ENCODE measurements at places on chromosomes 6 and 20.

DNA sequence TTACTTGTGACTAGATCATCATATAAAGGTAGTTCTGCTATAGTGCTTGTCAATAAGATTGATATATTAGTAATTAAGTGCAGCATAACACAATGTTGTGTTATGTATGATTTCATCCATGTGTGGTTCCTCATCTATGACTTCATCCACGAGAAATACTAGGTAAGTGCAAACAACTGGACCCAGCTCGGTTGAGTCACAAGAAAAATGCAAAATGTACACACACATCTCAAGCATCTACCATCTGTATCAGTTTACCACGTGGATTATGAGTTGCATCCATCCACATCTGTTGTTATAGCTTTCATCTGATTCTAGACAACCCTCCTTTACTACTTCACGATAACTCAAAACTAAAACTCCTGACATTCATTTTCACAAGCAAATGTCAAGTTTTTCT is 517.0 kb upstream of the CITED2 start:
- DNase-seq = no peak

DNA sequence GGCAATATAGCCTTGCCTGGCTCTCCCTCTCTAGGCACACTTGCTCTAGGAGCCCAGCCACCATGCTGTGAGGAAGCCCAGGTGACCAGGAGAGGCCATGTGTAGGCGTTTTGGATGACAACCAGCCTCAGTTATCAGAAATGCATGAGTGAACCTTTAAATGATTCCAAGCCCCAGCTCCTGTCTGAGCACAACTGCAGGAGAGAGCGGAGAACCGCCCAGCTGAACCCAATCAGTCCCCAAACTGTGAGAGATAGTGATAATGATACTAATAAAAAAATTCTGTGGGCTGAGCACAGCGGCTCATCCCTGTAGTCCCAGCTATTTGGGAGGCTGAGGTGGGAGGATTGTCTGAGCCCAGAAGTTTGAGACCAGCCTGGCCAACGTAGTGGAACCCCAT is 83.8 kb upstream of the TOX2 start:
- DNase-seq = no peak

- DNase-seq = no peak
These were observed 30.0 kb downstream of the MAP3K5 start for GRCh38 chr6:136762022-136762975.

- no peak for DNase-seq
These were observed 305.8 kb downstream of the TFAP2C start for GRCh38 chr20:56934888-56935287.

DNA sequence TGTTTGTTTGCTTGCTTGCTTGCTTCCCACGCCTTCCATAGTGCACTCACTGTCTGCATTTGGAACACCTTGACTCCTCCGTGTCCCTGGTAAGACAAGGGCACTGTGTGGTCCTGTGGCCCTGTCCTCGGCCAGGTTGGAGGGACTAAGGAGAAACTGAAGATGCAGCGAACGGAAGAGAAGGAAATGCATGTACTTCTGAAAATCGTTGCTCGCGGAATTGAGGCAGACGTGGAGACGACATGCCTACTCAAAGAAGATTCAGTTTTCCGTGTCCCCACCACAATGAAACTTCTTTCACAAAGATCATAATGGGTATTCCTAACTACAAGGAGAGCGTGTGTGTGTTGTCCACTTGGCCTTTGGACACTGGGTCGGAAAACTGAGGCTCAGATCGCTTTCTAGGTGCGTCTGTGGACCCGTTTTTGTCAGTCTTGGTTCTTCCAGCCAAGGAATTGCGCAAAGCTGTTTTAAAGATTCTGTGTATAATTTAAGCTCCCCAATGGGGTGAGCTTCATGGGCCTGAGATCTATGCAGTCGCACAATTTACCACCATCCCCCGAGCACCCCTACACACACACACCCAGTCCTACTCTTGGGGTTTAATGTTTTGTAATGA is 120.4 kb upstream of the ZNF184 start:
- no peak for DNase-seq

GRCh38 chr6:108841377-108841855 is 6.8 kb upstream of the ARMC2 start:
- DNase-seq = no peak

- DNase-seq = no peak
These were observed at the start of gene GRM1 for GRCh38 chr6:146028851-146029572. Gene GRM1 (plus strand): TSS chr6:146029062. CDS start chr6:146029518, 456 bp downstream.

GRCh38 chr20:16520154-16520553 is 53.1 kb downstream of the KIF16B start:
- DNase-seq = no peak

DNA sequence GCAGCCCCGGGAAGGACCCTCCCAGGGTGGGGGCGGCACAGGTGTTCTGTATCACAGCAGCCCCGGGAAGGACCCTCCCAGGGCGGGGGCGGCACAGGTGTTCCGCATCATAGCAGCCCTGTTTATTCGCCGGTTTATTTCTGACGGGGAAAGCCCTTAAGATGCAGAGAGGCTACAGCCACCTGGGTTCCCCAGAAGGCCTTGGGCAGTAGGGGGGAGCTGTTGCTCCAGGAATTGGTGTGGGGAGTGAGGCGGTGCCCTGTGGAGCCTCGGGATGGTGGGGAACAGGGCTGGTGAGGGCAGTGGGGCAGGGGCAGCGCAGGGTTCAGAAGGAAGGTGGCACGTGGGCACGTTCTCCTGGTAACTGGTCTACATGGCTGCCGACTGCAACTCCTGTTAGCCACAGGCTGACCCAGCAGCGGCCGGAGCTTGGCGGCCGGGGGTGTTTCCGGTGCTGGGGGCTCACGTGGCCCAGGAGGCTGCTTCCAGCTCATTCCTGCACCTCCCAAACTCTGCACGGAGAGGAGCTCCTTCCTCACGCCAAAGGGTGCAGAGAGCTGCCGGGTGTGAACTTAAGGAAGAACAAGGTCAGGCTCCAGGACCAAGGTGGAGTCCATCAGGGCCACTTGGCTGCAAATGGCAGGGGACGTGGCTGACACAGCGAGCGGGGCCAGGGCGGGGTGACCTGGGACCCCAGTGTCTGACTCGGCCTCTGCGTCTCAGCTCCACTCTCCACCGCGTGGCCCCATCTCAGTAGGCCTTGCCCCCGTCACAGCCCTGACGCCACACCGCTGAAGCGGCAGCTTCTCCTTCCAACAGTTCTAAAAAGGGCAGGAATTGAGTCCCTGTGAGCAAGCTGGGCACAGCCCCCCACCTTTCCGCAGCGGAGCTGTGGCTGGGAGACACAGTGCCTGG is 13.2 kb downstream of the SLCO4A1 start:
- no peak for DNase-seq

- DNase-seq = no peak
These were observed 7.3 kb upstream of the MAVS start for GRCh38 chr20:3839328-3839727.

DNA sequence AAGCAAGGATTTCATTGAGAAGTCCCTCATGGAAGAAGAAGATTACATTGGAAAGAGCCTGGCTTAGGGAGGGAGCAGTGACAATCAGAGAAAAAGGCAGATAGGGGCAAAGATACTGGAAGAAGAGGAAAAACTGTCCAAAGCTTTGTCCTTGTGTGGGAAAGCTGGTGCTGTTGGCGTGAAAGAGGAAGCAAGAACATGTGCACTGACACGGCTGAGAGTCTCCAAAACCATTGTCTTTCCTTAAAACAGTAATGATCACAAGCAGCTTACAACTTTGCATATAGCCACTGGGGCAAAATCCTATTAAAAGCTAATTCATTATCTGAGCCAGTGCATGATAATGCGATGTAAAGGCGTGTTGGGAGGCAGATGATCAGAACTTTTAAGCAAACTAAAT is 85.1 kb upstream of the ESR1 start:
- DNase-seq = no peak

DNA sequence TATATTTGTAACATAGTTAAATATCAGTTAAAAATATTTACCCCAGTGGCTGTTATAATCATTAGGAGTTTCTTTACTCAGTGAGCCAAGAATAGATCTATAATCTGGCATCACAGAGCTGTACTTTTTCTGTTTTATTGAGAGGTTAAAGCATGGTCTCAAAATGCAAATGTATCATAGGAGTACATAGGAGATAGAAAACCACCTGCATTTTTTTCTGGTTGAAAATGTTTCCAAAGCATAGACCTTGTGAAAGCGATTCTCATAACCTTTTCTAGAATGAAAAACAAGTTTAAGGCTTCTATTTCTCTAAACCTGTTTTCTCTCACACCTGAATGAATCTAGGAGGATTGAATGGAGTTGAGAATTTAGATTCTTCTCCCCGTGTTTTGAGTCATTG is 14.4 kb downstream of the KCNQ5 start:
- DNase-seq = no peak

GRCh38 chr20:58117944-58118343 is 110.5 kb downstream of the ANKRD60 start:
- no peak for DNase-seq

DNA sequence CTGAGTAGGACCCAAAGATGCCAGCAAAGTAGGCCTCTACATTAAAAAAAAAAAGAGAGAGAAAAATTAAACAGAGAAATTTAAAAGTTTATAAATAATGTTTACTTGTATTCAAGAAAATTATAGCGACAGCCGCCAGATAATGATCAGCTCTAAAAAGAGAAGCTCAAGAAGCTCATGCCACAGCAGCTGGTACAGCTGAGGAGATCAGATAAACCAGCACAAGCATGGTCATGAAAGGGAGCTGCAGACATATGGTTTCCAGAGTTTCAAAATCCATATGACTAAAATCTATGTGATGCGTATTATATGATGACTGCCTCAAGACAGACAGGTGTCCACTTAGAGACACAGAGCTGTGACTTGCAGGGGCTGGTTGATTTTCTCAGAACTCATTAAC is 13.6 kb upstream of the HLA-C start:
- no peak for DNase-seq

GRCh38 chr6:24851086-24851485 is 52.4 kb upstream of the ARMH2 start:
- DNase-seq = no peak

DNA sequence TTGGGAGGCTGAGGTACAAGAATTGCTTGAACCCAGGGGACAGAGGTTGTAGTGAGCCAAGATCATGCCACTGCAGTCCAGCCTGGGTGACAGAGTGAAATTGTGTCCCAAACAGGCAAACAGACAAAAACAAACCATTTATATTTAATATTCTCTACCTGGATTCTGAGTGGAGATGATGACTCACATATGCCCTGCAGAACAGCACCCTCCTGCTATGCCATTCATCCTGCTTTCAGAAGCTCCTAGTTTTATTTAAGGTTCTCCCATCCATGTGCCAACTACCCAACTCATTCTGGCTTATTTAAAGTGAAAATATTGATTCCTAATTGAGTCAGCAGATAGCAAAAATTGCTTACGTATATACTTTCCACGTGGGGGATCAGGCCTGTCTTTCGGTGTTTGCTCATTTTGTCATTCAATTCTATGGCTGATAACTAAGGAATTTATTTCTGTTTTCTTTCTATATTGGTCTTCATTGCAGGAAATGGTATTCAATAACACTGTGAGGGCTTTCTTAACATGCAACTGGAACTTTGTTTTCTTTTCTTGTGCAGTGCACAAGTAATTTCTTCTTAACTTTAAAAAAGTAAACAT is 459.1 kb upstream of the JAG1 start:
- DNase-seq = no peak

- DNase-seq = no peak
These were observed 21.7 kb downstream of the UBD start for GRCh38 chr6:29537714-29538403.

DNA sequence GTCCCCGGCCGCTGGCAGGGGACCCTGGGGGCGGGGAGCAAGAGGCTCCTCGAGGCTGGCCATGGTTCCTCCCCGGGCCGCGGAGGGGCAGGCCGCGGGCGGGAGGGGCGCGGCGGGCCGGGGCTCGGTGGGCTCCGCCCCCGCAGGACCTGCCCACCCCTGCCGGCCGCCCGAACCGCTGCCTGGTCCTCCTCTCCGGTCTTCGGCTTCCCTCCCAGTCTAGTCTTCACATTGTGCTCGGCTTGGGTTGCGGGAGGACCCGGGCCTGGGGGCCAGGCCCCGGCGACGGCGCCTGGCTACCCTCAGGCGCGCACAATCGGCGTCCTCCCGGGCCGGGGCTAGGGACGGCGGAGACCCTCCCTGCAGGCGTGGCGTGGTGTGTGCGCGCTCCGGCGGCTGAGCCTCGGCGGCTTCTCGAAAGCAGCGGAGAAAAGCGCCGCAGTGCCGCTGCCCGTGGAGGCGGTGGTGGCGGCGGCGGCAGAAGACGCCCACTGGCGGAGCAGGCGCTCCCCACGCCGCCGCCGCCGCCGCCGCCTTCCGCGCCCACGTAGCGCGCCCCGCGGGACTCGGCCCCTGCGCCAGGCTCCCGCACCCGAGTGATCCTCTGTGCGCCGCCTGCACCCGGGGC is at the start of gene PDE10A:
Gene PDE10A, minus strand, starts transcription at position 493 of the 628 bp plus-strand sequence. Its CDS starts 430 bp downstream, at position 63.
- no peak for DNase-seq

DNA sequence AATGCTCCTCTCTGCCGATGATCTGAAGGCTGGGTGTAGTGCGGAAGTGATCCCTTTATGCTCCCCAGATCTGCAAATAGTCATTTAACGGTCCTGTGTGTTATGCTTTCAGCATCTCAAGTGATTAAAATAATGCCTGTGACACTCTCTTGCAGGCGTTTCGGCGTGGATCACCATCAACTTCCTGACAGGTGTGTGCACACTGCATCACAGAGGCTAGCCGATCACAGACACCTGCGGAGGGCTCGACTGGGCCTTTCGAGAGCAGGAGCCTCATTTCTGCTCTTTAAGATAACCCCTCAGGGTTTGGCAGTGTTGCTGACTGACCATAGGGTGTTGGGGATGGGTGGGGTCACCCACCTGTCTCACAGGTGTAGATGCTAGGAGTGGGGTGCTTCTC is 20.0 kb downstream of the ENTPD6 start:
- DNase-seq = no peak

DNA sequence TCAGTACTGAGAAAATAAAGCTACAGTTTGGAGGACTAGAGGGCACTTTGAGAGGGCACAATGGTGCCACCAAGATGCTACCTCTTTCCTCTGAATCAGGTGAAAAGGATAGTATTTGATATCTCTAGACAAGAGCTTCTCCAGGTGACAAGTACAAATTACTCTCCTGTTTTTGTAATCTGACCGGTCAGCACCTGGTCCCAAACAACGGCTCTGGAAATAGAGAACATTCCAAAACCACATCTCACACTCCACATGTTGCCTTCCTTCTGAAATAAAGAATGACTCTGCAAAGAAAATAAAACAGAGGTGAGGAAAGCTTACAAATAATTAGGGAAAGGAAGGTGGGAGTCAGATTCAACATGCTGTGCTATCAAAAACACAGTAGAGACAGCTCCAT is 51.3 kb upstream of the CITED2 start:
- no peak for DNase-seq

All from activated T-cell treated with anti-CD3 and anti-CD28 coated beads, Interleukin-2, amount 50 U/mL, for 24 hours (primary cell).